ENCODE measurements at places on chromosomes 12 and 14.
A peak's percentile ranks its signal among the peaks of the same experiment; 100 is the strongest.

DNA sequence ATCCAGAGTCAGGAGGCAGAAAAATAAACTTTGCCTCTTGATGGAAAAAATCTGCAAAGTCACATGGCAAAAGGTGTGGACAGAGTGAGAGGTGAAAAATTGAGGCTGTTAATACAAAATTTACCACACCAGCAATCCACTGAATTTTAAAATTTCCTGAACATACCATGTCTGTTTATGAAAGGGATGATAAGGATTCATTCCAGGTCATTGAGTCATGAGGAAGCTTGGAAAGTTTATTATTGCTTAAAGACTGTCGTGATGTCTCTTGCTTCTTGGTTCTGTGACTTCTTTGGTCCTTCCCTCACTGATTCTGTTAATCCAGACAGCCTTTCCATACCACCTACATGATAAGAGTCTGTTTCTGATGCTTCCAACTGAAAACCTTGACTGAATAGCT, 73.2 kb downstream of the TTC6 start:
- no peak for DNase-seq

DNA sequence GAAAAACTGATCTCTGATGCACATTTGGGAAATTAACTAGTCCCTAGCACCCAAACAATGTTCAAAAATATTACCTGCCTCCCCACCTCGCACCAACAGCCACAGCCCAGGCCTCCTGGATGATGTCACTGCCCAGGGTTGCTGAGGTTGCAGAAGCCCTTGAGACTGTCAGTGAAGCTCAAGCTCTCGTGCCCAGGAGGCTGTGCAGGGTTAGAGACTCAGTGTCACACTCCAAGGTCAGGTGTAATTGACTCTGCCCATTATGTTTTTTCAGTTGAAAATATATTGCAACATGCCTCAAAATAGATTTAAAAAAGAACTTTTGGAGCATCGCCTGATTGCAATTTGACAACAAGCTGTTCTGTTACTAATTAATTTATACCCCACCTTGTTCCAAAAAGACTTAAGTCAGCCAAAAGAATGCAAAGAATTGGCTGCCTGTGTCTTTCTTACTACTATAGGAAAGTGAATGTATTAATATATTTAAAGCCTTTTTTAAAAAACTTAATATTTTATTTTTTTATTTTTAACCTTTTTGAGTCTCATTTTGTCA, 72.3 kb downstream of the CMAS start:
- no peak for DNase-seq

DNA sequence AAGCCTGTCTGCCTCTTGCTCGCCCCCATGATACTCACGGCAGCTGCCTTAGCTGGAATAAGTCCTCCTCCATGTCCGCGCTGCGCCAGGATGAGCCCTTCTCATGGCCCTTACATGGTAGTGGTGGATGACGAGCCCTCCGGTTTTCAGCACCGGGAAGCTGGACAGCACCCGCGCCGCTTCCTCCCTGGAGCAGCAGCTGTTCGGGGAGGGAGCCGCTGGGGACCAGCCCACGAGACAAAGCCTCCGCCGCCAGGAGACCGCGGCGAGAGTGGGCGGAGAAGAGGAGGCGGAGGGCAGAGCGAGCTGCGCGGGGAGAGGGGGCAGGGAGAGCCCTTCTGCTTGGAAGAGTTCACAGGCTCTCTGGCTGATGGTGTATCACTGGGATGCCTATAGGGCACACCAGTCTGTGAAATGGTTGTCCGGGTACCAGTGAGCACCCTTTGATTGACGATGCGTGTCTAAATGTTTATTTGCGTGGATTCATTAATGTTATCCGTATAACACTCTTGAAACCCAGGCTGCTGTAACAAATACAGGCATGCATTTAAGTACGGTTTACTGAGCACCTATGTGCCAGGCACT, at the start of gene SVOP:
TSS of gene SVOP (minus strand) at position 273 of the 585 bp plus-strand sequence. CDS start at position 73, 200 bp downstream.
- DNase-seq, result peak; percentile 12

DNA sequence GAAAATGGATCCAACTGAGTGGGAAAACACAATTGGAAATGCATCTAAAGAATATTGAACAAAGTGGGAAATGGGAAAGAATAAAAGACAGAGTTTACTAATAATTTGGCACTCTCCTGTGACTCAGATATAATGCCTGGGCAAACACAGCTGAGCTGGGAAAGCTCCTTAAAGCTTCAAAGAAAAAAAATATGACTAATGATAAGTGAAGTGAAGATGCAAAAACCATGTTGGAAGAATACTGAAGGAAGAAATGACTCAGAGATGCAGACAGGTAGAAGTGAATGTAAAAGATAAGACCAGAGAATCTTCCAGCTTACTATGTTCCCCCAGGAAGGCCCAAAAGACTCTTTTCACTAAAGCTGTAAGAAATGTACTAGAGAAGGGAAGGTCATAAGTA, 62.4 kb upstream of the FOXG1 start:
- no peak for DNase-seq

GRCh38 chr12:66217342-66217917, 28.4 kb downstream of the IRAK3 start:
- DNase-seq, result no peak

- DNase-seq, result no peak
These were observed 5.8 kb downstream of the PTGES3 start for GRCh38 chr12:56682323-56682722.

- no peak for DNase-seq
These were observed 657.5 kb upstream of the TBX3 start for GRCh38 chr12:115341442-115341841.

DNA sequence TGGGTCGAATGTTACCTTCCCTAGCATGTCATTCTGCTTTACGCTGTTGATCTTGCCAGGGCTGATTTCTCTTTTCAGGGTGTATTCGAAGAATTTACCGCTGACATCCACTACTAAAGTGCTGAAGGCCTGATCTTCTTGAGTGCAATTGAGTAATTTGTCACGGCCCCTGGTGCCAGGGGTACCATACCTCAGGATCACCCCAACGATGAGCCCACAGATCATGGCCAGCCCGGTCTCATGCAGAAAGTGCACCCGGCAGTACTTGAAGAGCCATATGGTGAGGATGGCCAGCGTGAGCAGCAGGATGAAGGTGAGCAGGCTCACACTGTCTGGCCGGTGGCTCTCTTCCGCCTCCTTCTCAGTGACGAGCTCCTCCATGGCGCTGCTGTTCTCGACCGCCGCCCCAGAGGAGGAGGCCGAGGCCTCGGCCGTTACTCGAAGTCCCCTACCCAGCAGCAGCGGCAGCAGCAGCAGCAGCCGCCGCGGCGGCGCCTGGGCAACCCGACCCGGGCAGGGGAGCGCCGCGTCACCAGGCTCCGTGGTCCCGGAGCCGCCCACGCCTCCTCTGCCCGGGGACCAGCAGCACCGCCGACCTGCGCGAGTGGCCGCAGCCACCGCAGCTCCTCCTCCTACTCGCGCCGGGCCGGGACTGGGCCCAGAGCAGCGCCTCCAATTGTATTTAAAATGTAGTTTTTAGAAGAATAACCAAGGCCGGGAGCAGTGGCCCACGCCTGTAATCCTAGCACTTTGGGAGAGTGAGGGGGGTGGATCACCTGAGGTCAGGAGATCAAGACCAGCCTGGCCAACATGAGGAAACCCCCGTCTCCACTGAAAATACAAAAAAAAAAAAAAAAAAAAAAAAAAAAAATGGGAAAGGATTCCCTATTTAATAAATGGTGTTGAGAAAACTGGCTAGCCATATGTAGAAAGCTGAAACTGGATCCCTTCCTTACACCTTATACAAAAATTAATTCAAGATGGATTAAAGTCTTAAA, 58.5 kb upstream of the TMPO start:
- DNase-seq, result peak; percentile 27

DNA sequence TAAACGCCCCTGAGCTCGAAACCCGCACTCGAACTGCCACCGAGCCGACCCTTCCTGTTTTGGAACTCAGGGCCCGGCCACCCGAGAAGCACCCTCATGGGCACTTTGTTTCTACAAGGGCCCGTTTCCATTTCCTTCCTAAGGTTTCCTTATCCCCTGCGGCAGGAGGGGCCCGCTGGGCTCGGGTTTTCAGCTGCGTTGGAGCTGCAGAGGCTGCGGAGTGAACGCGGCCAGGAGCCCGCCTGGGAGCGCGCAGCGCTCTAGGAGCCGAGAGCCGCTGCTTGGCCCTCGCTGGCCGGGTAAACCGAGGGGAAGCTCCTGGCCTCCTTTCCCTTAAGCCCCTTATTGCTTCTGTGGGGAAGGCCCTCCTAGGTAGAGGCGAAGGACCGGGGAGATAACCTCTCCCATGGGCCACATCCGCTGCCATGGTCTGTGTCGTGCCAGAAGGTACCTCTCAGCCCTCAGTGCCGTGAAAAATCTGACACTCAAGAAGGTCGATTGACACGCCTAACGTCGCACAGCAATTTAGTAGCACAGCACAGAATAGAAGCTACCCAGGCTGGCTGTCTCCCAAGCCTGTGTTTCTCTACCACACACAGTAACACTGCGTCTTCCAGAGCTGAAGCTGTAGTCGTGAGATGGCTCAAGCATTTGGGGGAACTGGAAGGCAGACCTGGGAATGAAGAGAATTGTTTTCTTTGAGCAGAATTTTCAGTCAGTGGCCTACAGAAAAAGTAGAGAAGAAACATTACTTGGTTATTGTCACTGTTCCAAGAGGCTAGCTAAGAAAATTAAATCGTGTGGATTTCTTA, 12.9 kb upstream of the CALM1 start:
- peak; percentile 67 for DNase-seq

DNA sequence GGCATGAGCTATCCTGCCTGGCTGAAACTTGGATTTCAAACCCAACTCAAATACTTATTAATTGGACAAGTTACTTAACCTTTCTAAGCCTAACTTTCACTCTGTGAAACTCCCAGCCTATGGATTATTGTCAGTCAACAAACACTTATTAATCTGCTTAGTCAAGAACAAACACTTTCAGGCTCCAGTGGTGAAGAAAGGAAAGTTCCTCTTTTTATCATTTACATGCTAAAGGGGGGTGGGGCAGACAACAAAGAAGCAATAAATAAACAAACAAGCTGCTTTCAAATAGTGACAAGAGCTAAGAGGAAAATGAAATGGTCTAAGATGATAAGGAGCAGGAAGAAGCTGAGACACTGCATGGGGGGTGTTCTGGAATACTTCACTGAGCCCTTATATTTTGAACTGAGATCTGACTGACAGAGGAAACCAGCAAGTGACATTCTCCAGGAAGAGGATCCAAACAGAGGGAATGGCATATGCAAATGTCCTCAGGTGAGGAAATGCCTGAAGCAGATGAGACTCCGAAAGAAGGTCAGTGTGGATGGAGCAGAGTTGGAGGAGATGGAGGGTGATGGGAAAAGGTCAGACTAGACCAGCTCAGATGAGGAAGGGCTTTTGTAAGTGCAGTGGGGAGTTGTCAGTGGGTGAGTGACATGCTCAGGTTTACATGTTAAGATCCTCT, 259.6 kb downstream of the ITPR2 start:
- DNase-seq, result no peak

DNA sequence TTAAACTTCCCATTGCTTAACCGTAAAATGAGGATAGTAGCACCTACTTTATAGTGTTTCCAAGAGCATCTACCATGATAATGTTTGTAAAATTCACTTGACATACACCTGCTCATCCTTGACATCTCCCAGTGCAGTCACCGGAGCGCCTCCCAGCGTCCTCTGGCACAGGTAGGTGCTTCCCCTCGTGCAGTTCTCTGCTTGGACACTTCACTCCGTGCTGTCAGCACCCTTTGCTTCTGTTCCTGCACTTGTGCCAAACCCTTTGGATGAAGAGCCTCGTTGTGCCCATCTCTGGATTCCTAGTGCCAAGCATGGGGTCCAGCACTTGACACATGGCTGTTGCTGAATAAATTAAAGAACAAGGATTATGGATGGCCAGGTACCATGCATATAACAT, 28.3 kb downstream of the ETV6 start:
- DNase-seq, result no peak

- DNase-seq, result no peak
These were observed 50.3 kb downstream of the ISCA2 start for GRCh38 chr14:74543771-74544438.

DNA sequence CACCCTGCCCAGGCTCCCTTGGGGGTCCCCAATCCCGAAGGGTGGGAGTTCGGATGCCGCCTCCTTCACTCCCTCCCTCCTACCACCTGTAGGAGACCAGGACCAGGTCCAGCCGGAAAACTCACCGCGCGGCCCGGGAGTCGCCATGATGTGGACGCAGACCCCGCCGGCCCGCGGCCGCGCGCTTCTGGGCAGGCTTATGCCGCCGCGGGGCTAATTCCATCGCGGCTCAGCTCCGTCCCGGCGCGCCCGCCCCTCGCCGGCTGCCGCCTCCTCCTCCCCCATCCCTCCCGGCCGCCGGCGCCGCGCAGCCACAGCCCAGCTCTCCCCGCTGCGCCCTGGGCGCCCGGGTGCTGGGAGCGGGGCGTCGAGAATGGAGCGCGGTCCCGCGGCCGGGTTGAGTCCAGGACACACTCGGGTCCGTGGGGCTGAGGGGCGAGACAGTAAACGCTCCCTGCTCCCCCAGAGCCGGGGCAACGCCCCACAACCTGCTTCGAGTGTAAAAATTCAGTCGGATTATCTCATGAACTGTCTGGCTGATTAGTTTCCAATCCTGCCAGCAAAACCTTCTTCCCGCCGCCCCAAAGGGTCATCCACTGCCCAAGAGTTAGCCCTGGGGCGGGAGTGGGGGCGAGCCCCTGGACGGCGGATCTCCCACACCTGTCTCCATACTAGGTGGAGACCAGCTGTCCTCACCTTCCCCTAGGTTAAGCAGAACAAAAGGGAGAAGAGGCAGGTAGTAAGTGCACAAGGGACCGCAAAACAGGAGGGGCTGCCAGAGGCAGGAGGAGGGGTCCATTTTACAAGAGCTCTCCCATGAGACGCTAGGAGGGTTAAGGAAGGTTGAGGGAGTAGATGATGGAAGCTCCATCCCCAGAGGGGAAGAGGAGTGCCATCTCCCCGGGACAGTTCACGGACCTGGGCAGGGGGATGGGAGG, at the start of gene ANO2:
TSS of gene ANO2 (minus strand) at position 189 of the 938 bp plus-strand sequence. CDS start at position 147, 42 bp downstream.
- no peak for DNase-seq

DNA sequence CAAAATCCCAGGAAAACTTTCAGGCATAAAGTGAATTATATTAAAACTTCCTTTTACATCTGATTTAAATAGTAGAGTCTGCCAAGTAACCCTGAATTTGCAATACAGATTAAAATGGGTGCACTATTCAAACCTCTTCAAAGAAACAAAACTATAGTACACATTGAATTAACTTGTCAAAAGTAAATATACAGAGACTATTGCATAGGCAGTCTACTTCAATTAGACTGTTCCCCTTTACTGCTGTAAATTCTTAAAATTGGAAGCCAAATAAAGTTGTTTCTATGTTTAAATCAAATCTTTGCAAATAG, 7.1 kb downstream of the KRAS start:
- DNase-seq, result no peak

GRCh38 chr12:109027767-109028166, 6.9 kb upstream of the SVOP start:
- no peak for DNase-seq

- DNase-seq, result no peak
These were observed 75.7 kb downstream of the DIP2B start for GRCh38 chr12:50580436-50580835.

- no peak for DNase-seq
These were observed 455.3 kb downstream of the NPAS3 start for GRCh38 chr14:33393895-33394368.

DNA sequence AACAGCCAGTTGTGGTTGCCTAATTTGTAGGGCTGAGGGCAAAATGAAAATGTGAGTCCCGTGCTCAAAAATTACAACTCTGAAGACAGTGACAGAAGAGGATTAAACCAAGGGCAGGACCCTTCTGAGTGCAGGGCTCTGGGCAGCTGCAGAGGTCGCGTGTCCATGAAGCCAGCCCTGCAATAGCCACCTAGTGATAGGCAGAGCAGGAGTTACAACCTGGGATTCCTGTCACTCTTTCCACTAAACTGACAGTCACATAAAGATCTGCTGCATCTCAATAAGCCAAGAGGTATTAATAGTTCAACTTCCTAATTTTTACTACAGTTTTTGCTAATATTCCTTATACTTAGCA, 94.1 kb downstream of the SLC2A13 start:
- no peak for DNase-seq

GRCh38 chr12:82688596-82688995, 1.9 kb downstream of the TMTC2 start:
- DNase-seq, result no peak
